NCI-H1417 (cell line): ENCODE measurements at places on chromosomes 3 and 15.

DNA sequence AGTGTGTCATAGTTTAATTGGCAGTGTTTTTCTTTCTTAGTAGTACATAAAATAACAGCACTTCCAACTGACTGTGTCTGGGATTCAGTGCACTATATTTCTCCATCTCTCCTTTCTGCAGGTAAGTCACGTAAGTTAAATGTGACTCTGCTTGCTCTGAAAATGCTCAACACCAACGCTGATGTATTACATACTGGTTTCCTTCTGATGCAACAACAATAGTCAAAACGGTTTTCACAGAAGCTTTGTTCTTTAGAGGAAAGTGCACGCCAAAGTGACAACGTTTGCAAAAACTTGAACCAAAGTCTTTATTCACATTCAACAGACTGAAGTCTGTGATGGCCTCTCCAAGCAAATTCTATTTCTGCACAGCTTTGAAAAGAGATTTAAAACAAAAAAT lies 707.1 kb upstream of the CFAP20DC start:
- no peak for DNase-seq

- DNase-seq = peak; percentile 84
Observed at GRCh38 chr15:80536716-80537115, 132.5 kb downstream of the ARNT2 start.

- no peak for DNase-seq
Observed at GRCh38 chr15:62617741-62618140, 424.8 kb upstream of the TPM1 start.

DNA sequence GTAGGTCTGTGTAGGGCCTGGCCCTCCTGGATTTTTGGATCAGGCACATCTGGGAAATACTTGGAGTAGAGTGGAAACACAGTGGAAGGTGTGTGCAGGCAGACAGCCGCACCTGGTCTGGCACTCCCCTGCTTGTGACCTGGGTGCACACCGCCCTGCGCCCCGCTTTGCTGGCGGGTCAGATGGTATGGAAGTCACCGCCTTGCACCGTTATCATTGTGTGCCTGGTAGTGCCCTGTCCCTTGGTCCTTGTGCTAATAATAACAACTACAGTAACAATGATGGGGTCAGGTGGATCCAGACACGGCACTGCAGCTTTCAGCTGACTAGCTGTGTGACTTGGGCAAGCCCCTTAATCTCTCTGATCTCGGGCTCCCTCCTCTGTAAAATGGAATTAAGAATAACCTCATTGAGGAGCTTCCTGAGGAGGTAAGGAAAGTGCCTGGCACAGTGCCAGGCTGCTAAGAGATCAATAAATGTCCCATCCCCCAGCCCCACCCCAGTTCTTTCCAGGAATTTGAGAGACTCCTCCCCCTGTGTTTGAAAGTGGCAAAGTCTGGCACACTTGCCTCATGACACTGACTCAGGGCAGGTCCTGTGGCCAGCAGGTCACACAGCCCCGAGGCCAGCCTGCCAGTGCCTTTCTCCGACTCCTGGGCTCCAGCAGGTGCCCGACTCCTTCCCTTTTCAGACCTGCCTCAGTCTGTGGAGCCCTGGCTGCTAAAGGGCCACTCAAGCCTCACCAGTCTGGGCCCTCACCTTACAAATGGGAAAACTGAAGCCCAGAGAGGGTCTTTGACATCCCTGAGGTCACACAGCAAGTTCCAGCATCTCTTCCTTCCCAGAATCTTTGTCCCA lies 9.8 kb downstream of the ISG20 start:
- no peak for DNase-seq

- DNase-seq = peak; percentile 51
Observed at GRCh38 chr3:128703561-128703960, 22.4 kb upstream of the RAB7A start.

DNA sequence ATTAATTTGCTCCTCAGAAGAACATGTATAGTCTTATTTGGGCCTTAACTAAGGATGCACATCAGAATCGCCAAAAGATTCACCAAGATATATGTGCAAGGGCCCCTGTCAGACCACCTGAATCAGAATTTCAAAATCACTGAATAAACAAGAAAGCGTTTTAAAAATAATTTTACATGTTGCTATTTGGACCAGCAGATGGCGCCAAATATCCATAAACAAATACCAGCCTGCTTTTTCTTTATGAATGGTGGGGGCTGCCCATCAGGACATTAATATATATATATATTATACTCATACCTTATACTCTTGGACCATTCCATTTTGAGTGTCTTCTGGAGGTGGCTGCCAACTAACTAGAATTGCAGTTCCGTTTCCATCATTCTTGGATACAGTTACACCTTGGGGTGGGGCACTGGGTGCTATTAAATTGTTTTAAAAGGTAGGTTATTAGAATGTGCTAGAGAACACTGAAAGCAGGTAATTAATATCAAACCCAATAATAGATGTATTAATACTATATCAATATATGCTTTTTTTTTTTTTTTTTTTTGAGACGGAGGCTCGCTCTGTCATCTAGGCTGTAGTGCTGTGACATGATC lies 1108.3 kb downstream of the ROBO1 start:
- peak; percentile 35 for DNase-seq

DNA sequence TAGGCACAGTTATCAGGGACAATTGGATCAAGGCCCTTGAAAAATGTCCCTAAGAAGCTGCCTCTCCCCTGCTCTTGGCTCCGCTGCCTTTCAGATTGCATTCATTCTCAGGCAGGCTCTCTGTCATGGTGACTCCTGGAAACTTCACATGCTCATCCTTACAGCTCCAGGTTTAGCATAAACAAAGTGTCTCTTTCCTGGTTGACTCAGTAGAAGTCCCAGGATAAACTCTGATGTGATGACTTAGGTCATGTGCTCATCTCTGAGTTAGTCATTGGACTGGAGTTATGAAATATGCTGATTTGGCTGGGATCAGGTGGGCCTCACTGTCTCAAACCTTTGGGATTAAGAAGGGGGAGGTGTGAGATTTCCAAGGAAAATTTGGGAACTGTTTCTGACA lies 243.8 kb downstream of the ZNF621 start:
- DNase-seq = no peak

DNA sequence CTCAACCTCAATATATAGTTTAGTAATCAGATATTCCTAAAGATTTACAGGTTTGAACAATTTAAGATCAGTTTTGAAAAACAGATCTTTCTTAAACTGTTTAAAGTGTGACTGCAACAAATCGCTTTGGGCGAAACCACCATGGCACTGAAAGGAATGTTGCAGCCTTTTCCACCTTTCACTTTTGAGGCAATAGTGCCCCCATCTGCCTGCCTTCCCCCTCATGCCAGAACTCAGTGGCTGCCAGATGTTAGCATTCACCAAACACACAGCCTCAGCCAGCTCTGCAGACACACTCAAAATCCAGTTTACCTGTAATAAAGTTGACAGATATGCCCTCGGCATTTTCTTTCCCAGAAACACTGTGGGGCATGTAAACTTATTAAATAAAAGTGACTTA lies 3.3 kb downstream of the LYSMD4 start:
- peak; percentile 41 for DNase-seq

DNA sequence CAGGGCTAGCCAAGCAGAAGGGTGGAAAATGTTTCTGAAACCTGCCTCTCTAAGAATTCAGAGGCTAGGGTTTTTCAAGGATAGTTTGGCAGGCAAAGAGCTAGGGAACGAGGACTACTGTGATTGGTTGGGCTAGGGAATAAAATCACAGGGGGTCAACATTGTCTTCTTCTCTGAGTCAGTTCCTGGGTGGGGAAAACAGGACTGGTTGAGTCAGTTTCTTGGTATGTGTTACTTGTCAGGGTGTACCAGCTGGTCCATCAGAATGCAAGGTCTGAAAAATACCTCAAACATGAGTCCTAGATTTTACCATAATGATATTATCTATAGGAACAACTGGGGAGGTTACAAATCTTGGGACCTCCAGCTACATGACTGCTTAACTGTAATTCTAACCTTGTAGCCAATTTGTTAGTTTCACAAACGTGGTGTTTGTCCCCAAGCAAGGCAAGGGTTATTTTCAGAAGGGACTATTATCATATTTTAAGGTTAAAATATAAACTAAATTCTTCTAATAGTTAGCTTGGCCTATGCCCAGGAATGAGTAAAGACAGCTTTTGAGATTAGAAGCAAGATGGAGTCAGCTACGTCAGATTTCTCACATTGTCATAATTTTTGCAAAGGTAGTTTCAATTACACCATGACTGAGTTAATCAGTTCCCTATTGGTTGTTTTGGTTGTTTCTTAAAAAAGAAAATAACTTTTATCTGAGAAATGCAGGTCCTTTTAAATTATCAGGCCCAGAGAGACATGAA lies 231.5 kb downstream of the ALCAM start:
- no peak for DNase-seq

- DNase-seq = no peak
Observed at GRCh38 chr15:34808016-34808415, 12.7 kb upstream of the ACTC1 start.

GRCh38 chr3:43362183-43362582 lies 75.8 kb downstream of the SNRK start:
- DNase-seq = no peak

DNA sequence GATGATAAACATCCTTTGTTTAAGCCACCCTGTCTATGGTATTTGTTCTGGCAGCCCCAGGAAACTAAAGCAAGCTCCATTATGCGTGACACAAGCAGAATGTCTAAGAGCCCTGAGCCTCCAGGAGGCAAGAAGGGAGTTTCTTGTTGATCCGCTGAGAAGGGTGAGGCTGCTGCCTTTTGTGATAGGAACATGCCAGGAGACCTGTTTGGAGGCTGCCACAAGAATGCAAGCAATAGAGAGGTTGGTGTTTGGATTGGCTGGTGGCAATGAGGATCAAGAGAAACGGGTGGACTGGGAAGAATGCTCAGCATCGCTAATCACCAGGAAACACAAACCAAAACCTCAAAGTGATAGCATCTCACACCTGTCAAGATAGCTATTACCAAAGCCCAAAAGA lies 104.8 kb downstream of the ASB7 start:
- no peak for DNase-seq

- no peak for DNase-seq
Observed at GRCh38 chr3:177469216-177469615, 271.9 kb upstream of the TBL1XR1 start.

- DNase-seq = no peak
Observed at GRCh38 chr3:197472151-197472550, 83.6 kb downstream of the BDH1 start.

DNA sequence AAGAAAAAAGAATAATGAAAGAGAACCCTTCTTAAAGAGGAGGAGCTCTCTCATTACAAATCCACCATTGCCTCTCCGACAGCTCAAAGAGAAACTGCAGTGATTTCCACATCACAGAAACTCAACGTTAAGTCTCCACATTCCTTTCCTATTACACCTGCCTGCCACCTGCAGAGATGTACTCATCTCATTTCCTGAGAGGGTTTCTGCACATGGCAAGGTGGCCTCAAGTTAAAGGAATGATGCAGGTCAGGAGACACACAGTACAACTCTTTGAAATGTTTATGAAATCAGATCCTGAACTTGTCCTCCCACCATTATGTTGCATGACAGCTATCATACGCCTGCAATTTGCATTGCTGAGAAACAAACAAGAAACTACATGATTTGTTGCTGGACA lies 458.4 kb upstream of the ADAMTS9 start:
- peak; percentile 16 for DNase-seq
